GM12891 (cell line): ENCODE measurements at places on chromosomes 16 and 17.

- no peak for DNase-seq
Measured at GRCh38 chr16:86806181-86806837, 228.0 kb downstream of the FOXL1 start.

GRCh38 chr17:3904501-3904900 is 11.6 kb upstream of the CAMKK1 start:
- no peak for DNase-seq

DNA sequence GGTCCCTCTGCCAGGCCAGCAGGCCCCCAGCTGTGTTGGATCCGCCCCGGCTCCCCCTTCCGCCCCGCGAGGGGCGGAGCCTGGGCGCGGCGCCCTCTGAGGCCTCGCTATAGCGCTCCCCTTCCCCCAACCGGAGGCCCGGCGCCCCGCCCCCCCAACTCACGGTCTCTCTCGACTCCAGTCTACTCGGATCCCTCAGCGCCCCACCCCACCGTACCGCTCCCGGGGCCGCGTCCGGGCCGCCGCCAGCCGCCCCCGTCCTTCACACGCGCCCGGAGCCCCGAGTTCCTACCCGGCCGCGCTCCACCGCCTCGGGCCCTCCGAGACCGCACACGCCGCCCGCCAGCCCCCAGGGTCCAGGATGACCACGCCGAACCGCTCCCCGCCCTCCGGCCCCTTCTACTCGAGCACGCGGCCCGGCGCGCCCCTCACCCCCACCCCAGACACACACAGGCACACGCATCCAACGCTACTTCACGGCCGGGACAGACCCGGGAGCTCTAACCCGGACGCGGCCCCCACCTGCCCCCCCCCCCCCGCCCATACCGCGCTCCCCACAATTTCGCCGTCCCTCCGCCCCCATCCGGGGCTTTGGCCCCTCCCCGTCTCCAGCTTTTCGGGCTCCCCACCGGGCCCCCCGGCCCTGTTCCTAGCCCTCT is 1.4 kb downstream of the PHF23 start:
- peak; percentile 71 for DNase-seq

- DNase-seq = no peak
Measured at GRCh38 chr16:84815462-84815861, 4.3 kb upstream of the CRISPLD2 start.

- no peak for DNase-seq
Measured at GRCh38 chr16:3825103-3825502, 55.4 kb downstream of the CREBBP start.

DNA sequence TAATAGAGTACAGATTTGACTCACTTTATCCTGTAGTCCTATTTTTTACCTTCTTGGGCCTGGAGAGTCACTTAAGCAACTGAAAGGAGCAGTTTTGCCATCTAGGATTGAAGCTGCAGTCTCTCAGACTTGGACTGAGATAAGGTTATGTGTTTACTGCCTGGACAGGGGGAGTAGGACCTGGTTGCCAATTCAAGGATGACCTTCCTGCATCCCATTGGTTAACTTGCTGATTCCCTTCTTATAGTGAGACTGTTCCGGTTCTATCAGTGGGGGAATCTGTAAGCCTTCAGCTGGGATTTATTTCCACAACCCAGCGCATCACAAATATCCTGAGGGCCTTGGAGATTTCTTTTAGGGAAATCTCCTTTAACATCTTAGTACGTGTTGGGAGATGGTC is 2.9 kb downstream of the UBN1 start:
- no peak for DNase-seq

- no peak for DNase-seq
Measured at GRCh38 chr16:24524855-24525677, 14.3 kb upstream of the RBBP6 start.

DNA sequence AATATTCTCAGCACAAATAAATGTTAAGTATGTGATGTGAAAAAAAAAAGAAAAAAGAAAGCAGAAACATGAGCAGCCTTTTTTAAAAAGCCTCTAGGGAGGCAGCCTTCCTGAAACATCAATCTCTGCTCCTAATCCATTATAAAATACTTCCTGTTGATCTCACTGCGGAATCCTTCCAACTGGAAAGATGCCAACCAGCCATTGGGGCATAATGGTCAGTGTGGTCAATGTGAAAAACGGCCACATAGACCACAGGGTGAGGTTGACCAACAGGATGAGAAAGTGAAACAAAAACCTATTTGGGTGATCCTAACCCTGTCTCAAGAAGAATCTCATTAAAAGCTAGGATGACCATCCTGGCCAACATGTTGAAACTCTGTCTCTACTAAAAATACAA is 26.1 kb upstream of the ABCA8 start:
- DNase-seq = no peak

- DNase-seq = no peak
Measured at GRCh38 chr17:51833045-51833444, 325.5 kb downstream of the CA10 start.

DNA sequence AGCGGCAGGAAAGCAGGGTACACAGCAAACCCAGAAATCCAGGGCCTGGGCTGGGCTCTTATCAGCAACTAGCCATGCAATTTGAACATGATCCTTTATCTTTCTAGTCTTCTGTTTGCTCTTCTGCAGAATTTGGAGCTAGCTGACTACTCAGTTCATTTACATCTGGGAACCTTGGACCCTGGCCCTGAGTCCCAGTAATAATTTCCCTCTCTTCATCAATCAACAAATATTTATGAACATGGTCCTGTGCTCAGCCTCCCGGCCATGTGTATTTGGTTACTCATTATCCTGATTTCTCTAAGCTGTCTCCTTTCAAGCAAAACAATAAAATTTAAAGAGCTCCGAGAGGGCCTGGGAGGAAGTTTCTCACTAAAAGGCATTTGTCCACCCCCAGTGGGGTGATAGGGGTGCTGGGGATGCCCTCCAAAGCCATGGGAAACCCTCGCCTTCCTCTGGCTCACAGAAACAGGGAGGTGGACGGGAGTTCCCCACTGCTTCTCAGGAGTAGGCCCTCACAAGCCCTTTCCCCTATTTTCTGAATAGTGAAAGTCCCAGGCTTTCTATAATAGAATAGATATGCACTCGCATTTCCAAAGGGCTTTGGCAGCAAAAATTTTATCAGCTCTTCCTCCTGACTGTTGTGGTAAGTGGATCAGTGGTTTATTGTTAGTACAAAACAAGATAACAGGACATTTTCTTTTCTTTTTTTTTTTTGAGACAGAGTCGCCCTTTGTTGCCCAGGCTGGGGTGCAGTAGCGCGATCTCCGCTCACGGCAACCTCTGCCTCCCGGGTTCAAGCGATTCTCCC is 6.9 kb upstream of the WDR59 start:
- no peak for DNase-seq

GRCh38 chr17:1627982-1628855 is at the start of gene SLC43A2:
Gene SLC43A2, minus strand, starts transcription at chr17:1628834. Its CDS starts 960 bp downstream, at chr17:1627874.
- DNase-seq = peak; percentile 95

DNA sequence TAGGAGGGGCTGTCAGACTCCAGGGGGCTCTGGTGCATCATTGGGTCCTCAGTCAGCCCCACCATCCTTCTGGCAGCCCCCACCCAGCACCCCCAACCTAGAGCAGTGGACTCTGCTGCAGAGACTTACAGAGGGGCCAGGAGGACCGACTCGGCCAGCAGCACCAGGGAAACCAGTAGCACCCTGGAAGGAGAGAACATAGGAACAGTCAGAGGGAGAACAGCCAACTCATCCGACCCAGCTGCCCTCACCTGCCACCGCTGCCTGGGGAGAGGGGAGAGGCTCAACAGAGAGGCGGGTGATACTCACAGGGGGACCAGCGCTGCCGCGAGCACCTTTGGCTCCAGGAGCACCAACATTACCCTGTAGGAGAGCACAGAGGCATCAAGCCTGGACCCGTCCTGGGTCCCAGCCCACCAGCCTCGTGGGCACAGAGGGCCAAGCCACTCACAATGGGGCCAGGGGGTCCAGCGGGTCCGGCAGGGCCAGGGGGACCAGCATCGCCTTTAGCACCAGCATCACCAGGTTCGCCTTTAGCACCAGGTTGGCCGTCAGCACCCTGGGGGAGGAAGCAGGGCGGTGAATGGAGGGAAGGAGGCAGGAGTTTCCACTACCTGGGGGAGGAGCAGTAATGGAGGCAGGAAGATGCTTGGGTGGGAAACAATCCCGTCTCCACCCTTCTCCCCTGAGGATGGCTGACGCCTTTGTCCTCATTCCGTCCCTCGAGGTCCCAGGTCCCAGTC is 11.7 kb downstream of the COL1A1 start:
- no peak for DNase-seq

- DNase-seq = no peak
Measured at GRCh38 chr16:48330841-48331192, 54.4 kb downstream of the SIAH1 start.

DNA sequence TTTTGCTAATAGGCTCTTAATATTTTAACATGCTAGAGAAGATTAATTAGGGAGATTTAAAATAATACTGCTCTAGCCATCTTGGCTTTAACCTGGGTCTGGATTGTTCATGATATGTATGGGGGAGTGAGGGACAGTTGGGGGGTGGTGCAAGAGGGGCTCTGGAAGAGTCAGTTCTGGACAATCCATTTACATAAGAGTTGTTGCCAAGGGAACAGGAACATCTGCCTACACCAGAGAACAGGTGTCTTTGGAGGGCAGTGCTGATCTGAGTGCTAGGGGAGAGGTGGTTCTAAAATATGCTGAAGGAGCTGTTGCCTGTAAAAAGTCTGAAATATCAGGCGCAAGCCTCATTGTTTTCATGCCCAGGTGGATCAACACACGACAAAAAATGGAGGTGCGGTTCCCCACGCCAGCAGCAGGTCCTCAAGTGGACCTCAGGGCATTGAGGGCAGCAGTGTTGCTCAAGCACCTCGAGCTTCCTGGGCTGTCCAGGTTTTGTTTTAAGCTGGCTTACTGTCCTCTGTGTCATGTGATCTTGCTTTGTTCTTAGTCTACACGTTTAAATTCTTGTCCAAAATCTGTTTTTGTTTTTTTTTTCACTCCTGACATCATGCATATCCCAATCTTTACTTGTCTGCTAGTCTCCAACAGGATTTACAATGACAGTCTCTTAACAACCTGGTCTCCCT is 25.4 kb upstream of the WSB1 start:
- DNase-seq = no peak

GRCh38 chr17:45646288-45646988 is 137.7 kb upstream of the CRHR1 start:
- DNase-seq = no peak

DNA sequence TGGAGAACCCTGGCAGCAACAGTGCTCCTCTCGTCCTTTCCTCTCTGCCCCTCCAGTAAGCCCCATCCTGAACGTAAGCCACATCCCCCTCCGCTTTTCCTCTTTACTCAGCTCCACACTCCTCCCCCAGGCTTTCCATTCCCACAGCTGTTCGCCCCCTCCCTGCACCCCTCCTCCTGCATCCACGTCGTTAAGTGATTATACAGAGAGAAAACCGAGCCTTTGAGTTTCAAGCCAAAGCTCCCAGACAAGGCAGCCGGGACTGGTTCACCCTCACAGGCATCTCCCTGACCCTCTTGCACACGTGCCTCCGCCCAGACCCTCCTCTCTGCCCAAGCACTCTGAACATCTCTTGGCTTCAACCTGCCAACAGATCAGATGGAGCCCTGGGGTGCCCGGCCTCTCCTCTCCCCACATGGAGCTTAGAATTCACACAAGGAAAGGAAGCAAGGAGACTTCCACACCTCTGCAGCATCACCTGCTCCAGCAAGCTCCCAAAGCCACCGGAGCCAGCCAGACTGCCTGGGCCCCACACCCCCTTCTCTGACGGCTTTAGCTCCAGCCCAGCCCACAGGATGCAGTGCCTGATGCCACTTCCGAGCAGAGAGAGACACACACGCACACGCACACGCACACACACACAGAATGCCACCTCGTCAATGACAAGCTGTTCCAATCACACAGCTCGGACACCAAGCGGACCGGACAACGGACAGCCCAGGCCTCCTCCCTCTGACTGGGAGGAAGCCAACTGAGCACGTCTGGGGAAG is 99.9 kb upstream of the CCL2 start:
- DNase-seq = no peak

GRCh38 chr17:59026176-59026939 is 80.3 kb downstream of the TRIM37 start:
- DNase-seq = no peak

GRCh38 chr16:77579351-77579891 is 142.9 kb upstream of the NUDT7 start:
- DNase-seq = no peak
